ENCODE measurements at places on chromosomes 3 and 15. TPM values are rescaled to one million over a fixed set of nuclear protein-coding genes. Genes with fewer than 3 reads are reported as not detected.

DNA sequence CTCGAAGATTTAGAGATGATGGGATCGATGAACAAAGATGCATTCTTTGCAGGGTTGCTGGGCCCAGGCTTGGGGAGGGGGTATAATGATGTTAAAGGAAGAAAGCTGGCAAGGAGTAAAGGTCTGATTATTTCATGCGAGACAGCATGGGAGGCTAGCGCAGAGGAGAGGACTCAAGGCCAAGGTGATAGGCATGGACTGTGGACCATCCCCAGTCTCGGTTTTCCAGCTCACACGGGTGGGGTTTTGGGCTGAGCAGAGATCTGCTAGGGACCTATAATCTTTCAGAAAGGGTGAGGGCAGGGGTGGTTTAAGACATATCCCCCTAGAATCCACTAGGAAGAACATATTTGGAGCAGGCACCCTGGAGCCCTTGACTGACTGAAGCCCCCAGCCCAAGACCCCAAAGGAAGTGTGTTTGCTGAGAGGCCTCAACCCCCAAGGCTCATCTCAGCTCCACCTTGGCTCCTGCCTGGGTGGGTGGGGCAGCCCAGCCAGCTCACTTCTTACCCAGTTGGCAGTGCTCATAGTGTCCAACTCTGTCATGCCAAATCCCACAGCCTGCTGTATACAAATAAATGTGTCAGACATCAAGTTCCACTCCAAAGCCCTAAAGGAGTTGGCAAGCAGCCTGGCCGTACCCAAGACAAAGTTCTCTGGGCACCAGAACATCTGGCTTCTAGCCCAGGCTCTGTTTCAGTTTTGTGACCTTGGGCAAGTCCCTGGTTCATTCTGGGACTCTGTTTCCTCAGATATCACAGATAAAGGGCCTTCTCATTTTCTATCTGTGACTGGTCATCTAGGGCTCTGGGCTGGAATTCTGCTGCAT, 17.9 kb downstream of the ACSBG1 start:
- peak; percentile 98 for DNase-seq

DNA sequence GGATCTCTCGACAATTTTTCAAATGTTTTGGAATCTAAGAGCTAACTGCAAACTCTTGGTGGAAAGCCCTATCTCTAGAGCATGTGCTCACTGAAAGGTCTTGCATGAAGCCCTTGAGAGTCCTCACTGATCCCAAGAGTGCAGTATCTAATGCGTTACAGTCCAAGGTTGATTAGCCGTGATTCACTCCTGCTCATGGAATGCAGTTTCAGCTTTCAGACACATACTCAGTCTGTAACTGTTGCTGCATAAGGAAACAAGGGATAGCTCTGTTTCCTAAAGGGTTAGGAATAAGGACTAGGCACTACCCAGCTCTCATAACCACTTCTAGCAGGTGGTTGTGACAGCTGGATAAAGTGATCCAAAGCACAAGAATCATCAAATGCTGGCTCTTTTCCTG, 687.4 kb upstream of the CFAP20DC start:
- no peak for DNase-seq

DNA sequence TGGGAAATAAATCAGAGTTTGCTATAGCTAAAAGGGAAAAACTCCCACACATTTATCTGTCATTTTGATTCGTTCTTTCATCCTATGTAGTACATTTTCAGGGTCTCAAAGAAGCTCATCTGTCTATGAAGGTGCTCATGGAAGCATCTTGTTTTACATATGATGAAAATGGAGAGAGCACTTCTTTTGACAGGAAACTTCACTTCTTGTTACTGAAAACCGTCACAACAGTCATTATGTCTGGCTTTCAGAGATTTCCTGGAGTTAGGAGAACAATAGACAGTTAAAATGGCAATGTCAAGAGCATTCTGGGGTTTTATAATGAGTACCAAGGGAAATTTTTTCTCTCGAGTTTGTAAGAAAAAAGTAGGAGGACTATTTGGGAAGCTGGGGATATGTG, 83.3 kb downstream of the TMEM108 start:
- DNase-seq = no peak

GRCh38 chr3:105366326-105367062, at the start of gene ALCAM:
Gene ALCAM, plus strand, starts transcription at chr3:105366909.
- peak; percentile 100 for DNase-seq

DNA sequence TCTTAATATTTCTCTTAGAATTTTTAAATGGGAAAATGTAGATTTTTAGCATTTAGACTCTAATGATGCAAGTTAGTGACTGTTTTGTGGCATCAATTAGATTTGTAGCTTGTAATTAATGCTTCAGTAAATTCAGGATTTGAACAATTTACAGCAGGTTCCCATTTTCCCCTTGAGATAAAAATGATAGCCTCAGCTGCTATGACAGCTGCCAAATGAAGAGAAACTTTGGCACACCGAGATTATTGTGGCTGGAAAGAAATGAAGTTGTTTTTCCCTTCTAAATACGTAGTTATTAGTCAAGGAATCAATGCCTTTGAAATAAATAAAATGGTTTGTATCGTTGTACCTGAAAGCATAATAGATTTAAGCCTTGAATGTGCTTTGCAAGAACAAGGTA, 206.4 kb upstream of the P2RY1 start:
- DNase-seq = no peak

- no peak for DNase-seq
These were observed 116.9 kb downstream of the NFKBIZ start for GRCh38 chr3:101966226-101966625.

- DNase-seq = no peak
These were observed 556.6 kb upstream of the RGMA start for GRCh38 chr15:93645594-93645993.

DNA sequence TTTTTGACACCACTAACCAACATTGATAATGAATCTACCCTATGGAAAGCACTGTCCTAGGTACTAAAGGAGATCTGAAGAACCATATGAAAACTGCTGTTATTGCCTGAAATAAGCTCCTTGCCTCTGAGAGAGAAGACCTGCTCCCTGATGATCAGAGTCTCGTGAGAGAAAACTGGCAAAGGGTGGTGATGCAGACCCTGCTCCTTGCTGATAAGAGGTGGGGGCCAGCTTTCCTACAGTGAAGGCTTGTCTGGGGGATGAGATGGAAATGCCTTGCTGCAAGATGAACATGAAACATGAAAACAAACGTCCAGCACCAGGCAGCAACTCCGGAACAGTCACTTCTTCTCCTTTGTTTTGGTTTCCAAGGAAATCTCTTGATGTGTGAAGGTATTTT, 31.9 kb downstream of the RASGRP1 start:
- DNase-seq = no peak

GRCh38 chr3:78494851-78495250, 1272.9 kb downstream of the ROBO1 start:
- DNase-seq = no peak

DNA sequence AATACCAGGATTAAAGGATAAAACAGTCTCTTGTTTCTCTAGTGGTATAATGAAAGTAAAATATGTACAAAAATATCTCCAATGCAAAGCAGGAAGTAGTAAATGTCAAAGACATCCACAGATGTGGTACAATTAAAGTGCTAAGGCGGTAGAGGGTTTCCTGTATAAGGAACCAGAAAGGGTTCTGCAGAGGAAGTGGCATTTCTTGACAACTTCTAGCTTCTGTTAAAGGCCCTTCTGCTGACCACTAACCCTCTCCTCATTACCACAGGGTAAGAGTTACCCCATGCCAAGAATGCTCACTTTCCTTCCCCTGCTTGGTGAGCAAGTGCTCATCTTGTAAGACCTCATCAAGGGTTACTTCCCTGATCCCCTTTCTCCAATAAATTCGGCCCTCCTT, 883.6 kb upstream of the NR2F2 start:
- peak; percentile 14 for DNase-seq

DNA sequence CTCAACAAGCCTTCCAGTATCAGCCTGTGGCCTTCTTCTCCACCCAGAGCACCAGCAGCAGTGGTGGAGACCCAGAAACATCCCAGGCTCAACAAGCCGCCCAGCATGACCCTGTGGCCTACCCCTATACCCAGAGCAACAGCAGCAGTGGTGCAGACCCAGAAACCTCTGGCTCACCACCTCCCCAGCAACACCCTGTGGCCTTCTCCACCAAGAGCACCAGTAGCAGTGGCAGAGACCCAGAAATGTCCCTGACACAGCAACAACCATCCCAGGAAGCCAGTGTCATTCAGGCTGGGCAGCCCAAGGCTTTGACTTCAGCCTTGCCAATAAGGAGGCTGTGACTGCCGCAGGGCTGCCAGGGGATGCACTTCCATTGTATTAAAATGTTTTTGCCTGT, 16.3 kb upstream of the EMC3 start:
- no peak for DNase-seq

Gene LRRC15
- total RNA-seq = 9.1 TPM

Gene ZBTB11
- 15.6 TPM for total RNA-seq

Gene CYP1A2
- total RNA-seq = not detected

Gene XCR1
- total RNA-seq = not detected

Gene DUOXA2
- total RNA-seq = 0.05 TPM

Gene KBTBD8
- 1.0 TPM for total RNA-seq

Gene SCN11A
- not detected for total RNA-seq

Gene PLA1A
- total RNA-seq = not detected

Gene TLR9
- total RNA-seq = not detected

Gene HACD2
- 63.9 TPM for total RNA-seq

Gene CX3CR1
- total RNA-seq = 0.02 TPM

Gene GOLGA8T
- total RNA-seq = not detected
